Myocyte (in vitro differentiated cells): ENCODE measurements at places on chromosomes 3 and 15. TPM values are rescaled to one million over a fixed set of nuclear protein-coding genes. Genes with fewer than 3 reads are reported as not detected.

Gene DAZL
- not detected in 2 replicates for total RNA-seq

Gene CCR9
- total RNA-seq: not detected in 2 replicates

Gene CCR2
- total RNA-seq: not detected in 2 replicates

Gene PRSS50
- total RNA-seq: 0.45 and 0.68 TPM in 2 replicates

Gene TMEM39A
- total RNA-seq: 29.2 and 54.1 TPM in 2 replicates

Gene TTLL13
- 0.08 TPM in 1 of 2 replicates, not detected in the other for total RNA-seq

Gene TMIE
- total RNA-seq: 0.42 and 0.43 TPM in 2 replicates

Gene TMCO5A
- not detected in 2 replicates for total RNA-seq

Gene LDHAL6B
- total RNA-seq: not detected in 2 replicates

Gene SLC22A13
- 0.16 and 0.40 TPM in 2 replicates for total RNA-seq

Gene PPP2R3A
- total RNA-seq: 15.5 and 21.6 TPM in 2 replicates

Gene GOLGA6L4
- total RNA-seq: 0.29 and 0.36 TPM in 2 replicates

Gene LRRC49
- total RNA-seq: 4.0 and 4.1 TPM in 2 replicates

Gene LRRC34
- total RNA-seq: 1.3 and 1.8 TPM in 2 replicates

Gene WDR49
- 0.62 TPM in 1 of 2 replicates, not detected in the other for total RNA-seq

Gene GOLGA6A
- total RNA-seq: 0.16 TPM in 1 of 2 replicates, not detected in the other

Gene CHST2
- 5.1 and 8.3 TPM in 2 replicates for total RNA-seq

Gene EPHB3
- 23.2 and 23.6 TPM in 2 replicates for total RNA-seq

Gene LIPH
- total RNA-seq: not detected in 2 replicates

Gene SLCO3A1
- total RNA-seq: not detected in 2 replicates

Gene CHAC1
- 5.5 and 10.4 TPM in 2 replicates for total RNA-seq

Gene SAMD7
- total RNA-seq: not detected in 2 replicates

Gene TNIK
- total RNA-seq: 4.1 and 6.7 TPM in 2 replicates
